ENCODE measurements at places on chromosomes 5 and 9.

DNA sequence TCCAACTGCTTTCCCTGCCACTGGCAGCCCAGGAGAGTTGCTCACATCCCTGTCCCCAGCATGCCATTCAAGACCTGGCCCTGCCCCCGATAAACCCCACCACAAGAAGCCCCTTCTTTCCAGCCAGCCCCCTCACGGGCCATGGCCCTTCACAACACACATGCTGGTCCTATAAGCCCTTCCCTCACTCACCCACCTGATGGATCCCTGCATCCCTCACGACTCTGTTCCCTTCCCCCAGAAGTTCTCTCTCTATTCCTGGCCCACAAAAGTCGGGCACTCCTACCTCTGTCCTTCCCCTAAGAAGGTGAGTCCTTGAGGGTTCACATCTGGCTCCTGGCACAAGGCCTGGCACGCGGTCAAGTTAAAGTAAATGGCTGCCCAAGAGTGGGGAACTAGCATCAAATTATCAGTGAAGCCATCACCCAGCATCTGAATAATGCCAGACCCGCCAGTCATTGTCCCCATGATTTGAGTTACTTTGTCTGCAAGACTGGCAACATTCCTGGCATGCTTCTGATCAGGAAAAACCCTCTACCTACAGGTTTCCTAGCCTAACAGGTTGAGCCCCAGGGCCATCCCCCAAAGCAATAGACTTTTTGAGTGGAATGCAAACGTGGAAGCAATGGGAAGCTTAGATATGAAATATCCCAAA, 65.9 kb downstream of the CRB2 start:
- no peak for ATAC-seq

DNA sequence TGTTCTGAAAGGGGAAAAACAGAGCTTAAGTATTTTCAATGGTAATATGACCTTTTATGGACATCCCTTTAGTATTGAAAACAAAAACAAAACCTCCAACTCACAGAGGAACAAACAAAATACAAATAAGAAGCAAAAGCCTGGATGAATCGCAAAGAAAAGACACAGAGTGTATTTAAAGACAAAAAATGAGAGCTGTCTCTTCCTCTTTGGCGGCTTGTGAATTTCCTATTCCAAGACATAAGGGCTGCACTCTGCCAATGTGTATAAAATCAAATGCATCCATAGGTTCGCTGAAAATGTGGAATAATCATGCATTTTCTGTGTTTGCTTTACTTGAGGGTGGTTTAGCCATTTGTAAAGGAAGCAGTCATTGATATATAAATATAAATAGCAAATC, 739.3 kb upstream of the ZNF608 start:
- ATAC-seq: no peak

DNA sequence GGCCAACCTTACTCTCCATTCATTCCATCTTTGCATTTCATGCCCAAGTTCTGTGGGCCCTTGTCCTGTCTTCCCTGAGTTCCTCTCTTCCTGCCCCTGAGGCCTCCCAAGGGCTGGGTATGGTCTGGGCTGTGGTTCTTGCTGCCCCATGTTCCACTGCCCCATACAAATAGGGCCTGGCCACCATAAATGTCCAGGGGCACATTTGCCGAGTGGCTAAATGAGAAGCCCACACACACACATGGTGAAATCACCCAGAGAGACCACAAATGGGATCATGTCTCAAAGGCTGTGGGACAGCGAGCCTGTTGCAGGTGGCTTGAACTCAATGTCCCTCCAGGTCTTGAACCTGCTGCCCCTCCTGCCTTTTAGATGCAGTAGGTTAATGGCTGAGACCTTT, 1.2 kb downstream of the TIFAB start:
- no peak for ATAC-seq

GRCh38 chr9:116589392-116590354, 97.4 kb upstream of the TRIM32 start:
- ATAC-seq: no peak

GRCh38 chr5:109326919-109327318, 82.9 kb downstream of the PJA2 start:
- ATAC-seq: no peak

DNA sequence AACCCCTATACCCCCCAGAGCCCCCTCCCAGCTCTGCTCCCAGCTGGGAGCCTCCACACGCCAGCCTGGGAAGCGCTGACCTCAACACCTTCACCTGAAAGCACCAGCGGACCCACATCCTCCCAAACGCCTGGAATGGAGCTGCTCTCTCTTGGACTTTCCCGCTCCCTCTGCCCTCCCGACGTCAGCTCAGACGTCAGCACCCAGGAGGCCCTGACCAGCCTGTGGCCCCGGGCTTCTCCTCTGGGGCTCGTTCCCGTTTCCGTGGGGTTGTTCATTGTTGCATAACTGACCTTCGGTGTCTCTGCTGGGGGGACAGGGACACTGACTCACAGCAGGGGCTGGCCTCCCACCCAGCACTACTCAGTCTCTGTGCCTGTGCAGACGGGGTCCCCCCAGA, 35.0 kb upstream of the SLC6A3 start:
- ATAC-seq: no peak

- no peak for ATAC-seq
These were observed 30.3 kb downstream of the FOXD1 start for GRCh38 chr5:73418244-73418691.

DNA sequence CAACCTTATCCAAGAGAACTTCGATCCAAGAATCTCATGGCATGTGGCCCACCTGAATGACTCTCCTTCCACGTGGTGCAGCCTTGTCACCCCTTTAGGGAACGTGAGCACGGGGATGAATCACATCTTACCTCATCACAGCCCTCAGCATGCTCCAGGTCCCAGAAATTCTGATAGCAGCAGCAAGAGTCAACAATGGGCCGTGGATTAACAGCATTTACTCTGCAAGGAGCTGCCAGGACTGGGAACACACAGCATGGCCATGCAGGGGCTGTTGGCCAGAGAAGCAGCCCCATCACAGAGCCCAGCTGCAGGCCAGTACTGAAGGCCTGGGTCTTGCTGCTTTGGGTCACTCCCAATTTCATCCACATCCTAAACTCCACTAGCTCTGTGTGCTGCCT, 150.4 kb downstream of the C5orf15 start:
- no peak for ATAC-seq

DNA sequence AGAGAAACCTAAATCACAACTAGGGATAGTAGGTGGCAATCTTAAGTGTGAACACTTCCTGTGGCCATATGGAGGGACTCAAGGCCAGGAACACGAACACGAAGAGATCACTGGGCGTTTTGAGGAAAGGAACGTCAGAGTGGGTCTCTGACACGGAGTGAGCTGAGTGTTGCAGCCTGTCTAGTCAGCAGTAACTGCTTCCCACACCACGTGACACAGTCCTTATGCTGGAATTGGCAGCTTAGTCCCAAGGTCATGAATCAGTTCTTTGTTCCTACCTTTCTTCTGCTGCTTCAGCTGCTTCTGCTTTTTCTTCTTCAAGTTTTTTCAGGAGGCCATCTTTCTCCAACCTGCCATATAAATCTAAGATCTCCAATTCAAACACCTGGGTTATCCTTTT, 18.2 kb downstream of the SPACA9 start:
- no peak for ATAC-seq

GRCh38 chr9:76297721-76298239, 96.4 kb downstream of the RFK start:
- ATAC-seq: no peak

DNA sequence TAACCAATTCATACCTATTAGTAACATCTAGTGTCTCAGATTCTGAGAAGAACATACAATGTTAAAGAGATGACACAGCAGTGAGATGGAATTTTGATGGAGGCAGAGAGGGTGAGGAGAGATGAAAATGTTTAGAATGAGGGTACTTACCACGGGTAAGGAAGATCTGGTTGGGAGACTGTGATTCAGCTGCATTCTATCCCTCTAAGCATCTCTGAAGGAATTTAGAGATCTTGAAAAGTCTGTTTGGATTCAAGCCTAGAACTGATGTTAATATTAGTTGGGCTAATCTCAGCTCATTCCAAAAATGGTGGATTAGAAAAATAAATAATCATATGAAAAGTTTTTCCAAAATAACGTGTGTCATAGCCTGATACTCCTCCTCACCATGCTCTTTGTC, 191.5 kb upstream of the CLINT1 start:
- ATAC-seq: no peak

DNA sequence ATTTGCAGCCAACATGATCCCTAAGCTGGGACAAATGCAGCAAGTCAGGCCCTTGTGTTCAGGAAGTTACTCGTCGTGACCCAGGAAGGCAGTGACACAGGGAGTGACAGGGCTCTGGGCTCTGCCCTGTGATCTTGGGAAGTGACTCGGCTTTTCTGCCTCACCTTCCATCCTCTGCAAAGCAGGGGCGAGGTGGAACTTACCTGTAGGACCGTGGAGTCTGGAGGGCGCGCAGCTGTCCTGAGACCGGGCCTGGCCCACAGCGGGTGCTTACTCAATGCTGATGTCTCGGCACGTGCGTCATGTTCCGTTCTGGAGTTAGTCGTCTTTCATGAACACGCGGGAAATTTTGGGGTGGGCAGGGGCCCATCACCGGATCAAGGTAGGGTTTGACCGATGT, 22.8 kb upstream of the LPCAT1 start:
- ATAC-seq: no peak

GRCh38 chr5:100780376-100780870, 122.7 kb downstream of the ST8SIA4 start:
- peak; percentile 86 for ATAC-seq

- ATAC-seq: no peak
These were observed 141.0 kb downstream of the GADD45G start for GRCh38 chr9:89745601-89746376.

DNA sequence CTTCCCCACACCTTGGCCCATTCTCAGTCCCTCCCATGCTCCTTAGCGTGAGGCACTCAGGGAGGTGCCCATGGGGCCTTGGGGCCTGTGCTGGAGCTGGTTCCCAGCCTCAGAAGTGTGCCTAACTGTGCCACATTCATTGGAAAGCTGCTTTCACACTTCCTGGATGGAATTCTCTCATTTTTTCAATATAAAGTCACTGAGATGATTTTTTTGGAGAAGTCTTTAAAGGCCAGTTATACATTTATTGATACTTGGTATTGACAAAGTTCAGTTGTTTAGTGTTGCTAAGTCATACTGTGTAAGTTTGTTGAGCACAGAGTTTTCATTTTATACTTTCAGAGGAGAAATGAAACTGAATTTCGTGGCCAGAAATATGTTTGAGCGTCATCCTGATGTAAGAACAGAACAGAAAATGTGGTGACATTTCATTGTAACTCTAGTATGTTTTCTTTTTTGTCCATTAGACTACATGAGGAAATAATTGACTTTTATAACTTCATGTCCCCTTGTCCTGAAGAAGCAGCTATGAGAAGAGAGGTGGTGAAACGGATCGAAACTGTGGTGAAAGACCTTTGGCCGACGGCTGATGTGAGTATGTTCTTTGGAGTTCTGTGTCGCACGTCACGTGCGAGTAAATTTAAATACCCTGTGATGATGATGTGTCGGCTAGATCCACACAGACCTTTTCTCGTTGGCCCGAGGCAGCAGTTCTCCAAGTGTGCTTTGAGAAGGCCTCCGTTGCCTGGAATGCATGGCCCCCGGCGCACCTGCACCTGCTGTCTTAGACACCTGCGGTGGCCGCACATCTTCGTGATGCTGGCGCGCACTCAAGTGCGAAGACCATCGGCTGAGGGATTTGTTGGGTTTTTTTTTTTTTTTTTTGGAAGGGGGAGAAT, 24.1 kb downstream of the TENT4A start:
- ATAC-seq: peak; percentile 82

- ATAC-seq: no peak
These were observed 330.3 kb downstream of the MLLT3 start for GRCh38 chr9:20292002-20292401.
